ENCODE measurements at places on chromosomes 12 and 14.

- no peak for DNase-seq
Measured at GRCh38 chr14:102565331-102565887, 27.0 kb upstream of the RCOR1 start.

- no peak for DNase-seq
Measured at GRCh38 chr14:24988760-24989159, 61.2 kb downstream of the STXBP6 start.

- DNase-seq = no peak
Measured at GRCh38 chr12:85550924-85551323, 270.9 kb downstream of the ALX1 start.

- no peak for DNase-seq
Measured at GRCh38 chr12:121748571-121749265, 36.2 kb downstream of the TMEM120B start.

DNA sequence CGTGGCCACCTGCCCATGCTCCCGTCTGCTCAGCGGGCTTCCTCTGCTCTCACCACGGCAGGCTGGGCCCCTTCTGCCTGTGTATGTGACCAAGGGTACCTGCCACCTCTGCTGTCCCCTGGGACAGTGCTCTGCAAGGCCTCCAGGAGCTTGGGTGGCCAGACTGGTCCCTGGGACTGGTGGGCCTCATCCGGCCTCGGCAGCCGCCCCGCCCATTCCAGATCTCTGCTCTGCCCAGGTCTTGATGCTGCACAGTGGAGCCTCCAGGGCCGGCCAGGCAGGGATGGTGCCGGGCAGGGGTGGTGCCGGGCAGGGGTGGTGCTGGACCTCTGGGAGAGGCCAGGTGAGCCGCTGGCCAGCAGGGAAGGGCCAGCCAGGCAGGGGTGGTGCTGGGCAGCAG lies 9.0 kb downstream of the FBRSL1 start:
- no peak for DNase-seq

GRCh38 chr12:114134922-114135321 lies 168.8 kb upstream of the RBM19 start:
- DNase-seq = no peak

GRCh38 chr14:104133496-104133895 lies 4.9 kb upstream of the KIF26A start:
- no peak for DNase-seq

GRCh38 chr14:93137864-93138263 lies 22.1 kb upstream of the ITPK1 start:
- no peak for DNase-seq

DNA sequence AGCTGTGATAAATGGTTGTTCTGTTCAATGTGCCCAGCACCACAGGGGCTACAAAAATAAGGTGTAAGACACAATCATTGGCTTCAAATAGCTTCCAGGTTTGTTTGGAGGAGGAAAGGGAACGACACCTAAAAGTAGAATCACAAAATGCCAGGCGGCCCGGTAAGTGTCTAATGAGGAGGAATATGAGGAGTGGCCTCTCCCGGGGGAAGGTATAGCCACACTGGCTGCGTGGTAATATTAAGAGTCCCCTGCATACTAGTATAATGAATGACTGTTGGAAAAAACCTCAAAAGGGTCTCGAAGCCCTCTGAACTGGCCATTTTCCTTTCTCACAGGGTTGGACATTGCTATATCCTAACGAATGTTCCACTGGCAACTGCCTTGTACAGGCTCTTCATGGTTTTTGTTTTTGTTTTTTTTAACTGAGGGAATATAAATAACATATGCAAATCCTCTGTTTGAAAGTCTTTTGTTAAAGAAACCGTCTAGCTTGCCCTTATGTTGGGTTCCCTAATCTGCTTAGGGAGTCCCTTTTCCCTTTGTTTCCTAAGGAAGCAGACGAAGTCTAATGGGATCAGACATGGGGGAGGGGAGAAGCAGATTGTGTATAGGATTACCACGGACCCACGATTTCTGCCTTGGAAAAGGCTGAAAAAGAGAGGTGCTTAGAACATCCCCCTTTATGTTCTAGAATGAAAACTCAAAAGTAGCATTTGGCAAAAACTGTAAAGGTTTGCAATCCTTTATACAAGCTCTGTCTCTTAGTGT lies 4.2 kb downstream of the CCDC60 start:
- no peak for DNase-seq

DNA sequence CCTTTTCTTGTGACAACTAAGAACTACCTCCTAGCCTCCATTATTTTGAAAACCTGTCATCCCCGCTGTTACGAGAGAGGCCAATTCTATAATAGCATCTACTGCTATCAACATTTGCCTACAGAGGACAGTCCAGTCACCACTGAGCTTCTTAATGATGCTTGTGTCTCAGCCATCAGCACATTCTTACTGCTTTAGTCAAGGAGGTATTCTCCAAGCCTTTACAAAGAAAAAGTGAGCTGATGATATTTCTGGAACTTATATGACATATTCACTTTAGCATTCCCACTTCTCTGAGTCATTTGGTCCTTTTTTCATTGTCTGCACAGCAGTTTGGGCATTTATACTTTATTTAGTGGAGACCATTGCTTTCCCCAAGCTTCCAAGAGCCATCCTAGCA lies 497.7 kb upstream of the RPL10L start:
- DNase-seq = no peak

- DNase-seq = no peak
Measured at GRCh38 chr12:116265351-116266147, 11.9 kb downstream of the MED13L start.

- DNase-seq = no peak
Measured at GRCh38 chr12:55582066-55582465, 9.8 kb downstream of the OR2AP1 start.

- DNase-seq = no peak
Measured at GRCh38 chr12:29050503-29050902, 98.6 kb upstream of the FAR2 start.

DNA sequence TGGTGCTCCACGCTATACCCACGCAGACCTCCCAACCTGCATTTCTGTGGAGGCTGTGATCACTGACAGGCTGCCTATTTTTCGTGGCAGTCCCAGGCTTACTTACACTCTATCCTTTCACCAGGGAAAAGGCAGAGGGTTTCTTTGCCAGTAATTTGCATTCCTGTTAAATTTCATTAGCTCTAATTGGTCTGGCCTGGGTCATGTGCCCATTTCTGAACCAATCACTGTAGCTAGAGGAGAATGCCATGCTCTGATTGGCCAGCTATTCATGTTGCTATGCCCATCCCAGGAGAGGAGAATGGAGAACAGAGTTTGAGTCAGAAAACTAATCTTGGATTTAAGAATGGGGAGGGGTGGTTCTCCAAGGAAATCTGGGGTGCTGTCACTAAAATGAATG lies 43.2 kb upstream of the TUNAR start:
- no peak for DNase-seq

DNA sequence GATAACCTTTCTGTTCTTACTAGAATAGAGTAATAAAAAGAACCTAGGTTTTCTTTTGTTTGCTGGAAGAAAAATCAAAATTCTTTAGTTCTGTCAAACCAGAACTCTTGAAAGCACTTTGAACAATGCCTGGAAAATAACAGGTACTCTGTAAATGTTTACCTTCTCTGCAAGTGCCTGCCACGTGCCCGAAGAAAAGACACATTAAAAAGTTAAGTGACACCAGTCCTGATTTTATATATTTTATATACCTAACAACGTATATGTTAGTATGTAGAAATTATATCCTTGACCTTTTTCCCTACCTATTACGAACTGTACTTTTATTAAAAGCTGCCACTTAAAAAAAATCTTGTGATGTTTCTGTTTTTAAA lies 976 bp downstream of the THAP2 start:
- DNase-seq = no peak

DNA sequence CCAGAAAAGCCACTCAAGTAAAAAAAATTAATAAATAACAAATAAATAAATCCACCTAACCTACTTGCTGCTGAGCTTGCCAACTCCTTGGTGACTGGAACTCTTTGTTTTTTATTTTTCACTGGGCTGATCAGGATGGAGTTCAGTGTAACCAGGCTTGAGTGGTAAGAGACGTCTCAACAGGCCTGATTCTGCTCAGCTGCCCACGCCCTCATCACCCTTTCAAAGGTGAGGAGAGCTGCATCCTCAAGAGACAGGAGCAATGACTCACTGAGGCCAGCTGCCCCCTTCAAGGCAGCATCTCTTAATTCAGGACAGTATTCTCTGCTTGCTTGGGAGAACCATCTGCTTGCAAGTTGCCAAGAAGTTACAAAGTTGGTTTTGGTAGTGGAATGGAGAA lies 111.9 kb upstream of the CPM start:
- no peak for DNase-seq
